Fibroblast of villous mesenchyme (primary cell): ENCODE measurements at places on chromosomes 11 and 22. TPM values are rescaled to one million over a fixed set of nuclear protein-coding genes. Genes with fewer than 3 reads are reported as not detected.

NOX4 gene
- total RNA-seq = 5.2 and 9.3 TPM in 2 replicates

HTR3A gene
- total RNA-seq = not detected in 2 replicates

PAMR1 gene
- total RNA-seq = 416 and 493 TPM in 2 replicates

AIFM3 gene
- 0.32 and 0.43 TPM in 2 replicates for total RNA-seq

LAMTOR1 gene
- 155 and 174 TPM in 2 replicates for total RNA-seq

ABCC8 gene
- total RNA-seq = not detected in 2 replicates

FGF19 gene
- not detected in 2 replicates for total RNA-seq

PTGDR2 gene
- total RNA-seq = under 0.01 TPM in 1 of 2 replicates, not detected in the other

TSGA10IP gene
- total RNA-seq = not detected in 2 replicates

MS4A3 gene
- total RNA-seq = not detected in 2 replicates

ADAMTS8 gene
- not detected in 2 replicates for total RNA-seq

FLRT1 gene
- total RNA-seq = under 0.01 TPM in 2 replicates

MTMR2 gene
- 49.3 and 53.5 TPM in 2 replicates for total RNA-seq

DRD4 gene
- total RNA-seq = not detected in 2 replicates

SLC35E4 gene
- 8.2 and 9.3 TPM in 2 replicates for total RNA-seq
